RPMI7951 (cell line): ENCODE measurements at places on chromosomes 5 and 9. TPM values are rescaled to one million over a fixed set of nuclear protein-coding genes. Genes with fewer than 3 reads are reported as not detected.

Gene ADAMTSL1
- 24.4 and 25.1 TPM in 2 replicates for total RNA-seq

Gene LRRC19
- total RNA-seq = not detected in 2 replicates

Gene RANBP17
- total RNA-seq = 3.6 and 9.5 TPM in 2 replicates

Gene AGPAT2
- total RNA-seq = 20.4 and 34.7 TPM in 2 replicates

Gene FGF10
- not detected in 2 replicates for total RNA-seq

Gene GPR21
- not detected in 2 replicates for total RNA-seq

Gene HMCN2
- total RNA-seq = under 0.01 and 0.78 TPM in 2 replicates

Gene ZDHHC11B
- total RNA-seq = not detected in 2 replicates

Gene CNTNAP3
- 0.12 and 0.39 TPM in 2 replicates for total RNA-seq

Gene PCDHB14
- total RNA-seq = 0.72 and 0.88 TPM in 2 replicates

Gene ORM2
- total RNA-seq = not detected in 2 replicates

Gene ACTL7B
- not detected in 2 replicates for total RNA-seq

Gene IL13
- total RNA-seq = not detected in 2 replicates

Gene RETREG1
- total RNA-seq = 2.8 TPM in 2 replicates

Gene SERF1A
- total RNA-seq = 11.5 and 15.6 TPM in 2 replicates

Gene CACNA1B
- not detected in 2 replicates for total RNA-seq

Gene TMEM141
- 49.4 and 79.2 TPM in 2 replicates for total RNA-seq

Gene F12
- 0.12 and 0.59 TPM in 2 replicates for total RNA-seq
